ENCODE measurements at places on chromosomes 12 and 14.

DNA sequence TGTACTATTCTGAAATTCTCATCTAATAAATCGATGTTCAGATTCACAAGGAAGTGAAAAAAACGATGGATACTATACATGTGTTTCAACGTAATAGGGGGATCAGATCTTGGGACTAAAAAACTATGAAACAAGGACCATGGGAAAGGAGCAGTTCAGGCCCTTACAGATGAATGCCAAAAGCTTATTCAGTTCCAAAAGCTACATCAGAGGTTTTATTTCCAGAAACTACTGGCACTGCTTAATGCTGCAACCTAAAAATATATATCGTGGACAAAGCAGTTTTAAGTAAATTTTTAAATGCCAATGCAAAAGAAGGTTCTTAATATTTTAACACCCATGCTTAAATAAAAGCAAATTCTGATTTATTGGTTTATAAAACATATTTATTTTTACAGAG, 38.5 kb downstream of the LRIG3 start:
- DNase-seq: no peak

GRCh38 chr12:15522574-15523187, 200.4 kb downstream of the PTPRO start:
- no peak for DNase-seq

GRCh38 chr14:92252323-92252722, 70.6 kb upstream of the SLC24A4 start:
- DNase-seq: no peak

GRCh38 chr12:42859612-42860011, 270.1 kb upstream of the PRICKLE1 start:
- DNase-seq: no peak

DNA sequence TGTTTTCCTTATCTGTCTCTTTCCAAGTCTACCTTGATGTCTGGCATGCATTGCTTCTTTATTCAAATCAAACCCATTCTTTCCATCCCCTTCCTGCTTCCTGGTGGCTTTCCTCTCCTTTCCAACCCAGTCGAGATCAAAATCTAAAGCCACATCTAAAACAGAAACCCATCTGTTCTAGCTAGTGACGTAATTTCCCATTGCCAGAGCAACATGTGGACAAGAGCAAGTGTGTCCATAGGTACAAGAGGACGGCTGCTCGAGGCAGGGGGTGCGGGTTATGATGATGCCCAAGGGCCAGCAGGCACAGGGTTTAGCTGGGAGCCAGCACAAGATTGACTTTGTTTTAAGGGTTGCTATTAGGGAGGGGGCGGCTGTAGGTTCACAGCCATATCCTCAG, 7.0 kb downstream of the KRT80 start:
- no peak for DNase-seq

- DNase-seq: no peak
Measured at GRCh38 chr12:52807544-52808470, 6.1 kb downstream of the KRT4 start.

DNA sequence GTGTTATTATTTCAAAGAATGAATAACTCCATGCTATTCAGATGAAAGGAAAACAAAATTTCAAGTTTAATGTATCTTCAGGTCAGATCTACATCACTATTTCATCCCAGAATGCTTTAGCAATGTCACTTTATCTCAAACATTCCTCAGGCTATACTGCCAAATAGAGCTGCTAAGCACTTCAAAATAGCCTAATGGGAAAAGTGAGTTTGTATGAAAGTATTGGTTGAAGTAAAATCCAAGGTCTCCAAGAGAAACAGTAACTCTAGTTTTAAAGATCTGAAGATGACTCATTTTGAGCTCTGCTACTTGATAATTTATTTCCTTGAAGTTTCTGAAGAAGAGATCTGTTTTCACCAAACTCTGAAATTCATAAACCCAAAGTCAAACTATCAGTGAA, 466.2 kb upstream of the FOXG1 start:
- no peak for DNase-seq

DNA sequence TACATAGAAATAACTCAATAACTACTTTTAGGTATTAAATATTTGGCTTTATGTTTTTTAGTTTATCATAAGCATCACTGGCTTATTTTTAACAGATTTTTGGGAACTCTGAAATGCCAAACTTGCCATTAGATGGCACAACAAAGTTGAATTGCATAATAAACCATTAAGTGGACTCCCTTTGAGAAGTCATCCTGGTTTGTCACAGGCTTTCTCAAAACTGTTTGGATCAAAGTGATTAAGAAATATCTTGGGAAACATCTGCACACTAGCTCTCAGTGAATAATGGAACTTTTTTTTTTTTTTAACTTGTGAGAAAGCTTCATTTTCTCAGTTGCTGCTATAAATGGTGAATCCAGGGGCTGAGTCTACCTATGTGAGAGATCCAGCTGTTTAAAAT, 4.3 kb downstream of the SLC16A7 start:
- DNase-seq: no peak

DNA sequence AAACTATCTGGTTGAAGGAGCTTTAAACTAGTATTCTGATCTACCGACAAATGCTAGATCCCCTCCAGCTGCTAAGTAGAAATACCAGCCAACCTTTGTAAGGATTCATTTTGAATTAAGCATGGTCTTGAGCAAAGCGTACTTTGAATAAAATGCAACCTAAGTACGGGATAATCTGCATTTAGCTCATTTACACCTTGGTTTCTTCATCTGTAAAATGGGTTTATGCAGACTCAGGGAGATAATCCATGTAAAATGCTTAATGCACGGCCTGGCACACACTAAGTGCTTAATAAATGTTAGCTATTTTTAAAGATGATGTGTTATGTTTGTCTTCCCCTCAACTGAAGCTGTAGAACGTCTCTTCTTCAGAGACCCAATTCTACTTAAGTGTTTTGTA, 15.9 kb downstream of the EGLN3 start:
- no peak for DNase-seq

- no peak for DNase-seq
Measured at GRCh38 chr12:116050275-116050674, 227.2 kb downstream of the MED13L start.

- DNase-seq: no peak
Measured at GRCh38 chr14:54497224-54497623, 8.4 kb upstream of the GMFB start.

- DNase-seq: no peak
Measured at GRCh38 chr14:27228053-27228452, 630.2 kb upstream of the NOVA1 start.
